NCI-H2171 (cell line): ENCODE measurements at places on chromosomes 13 and 19.

DNA sequence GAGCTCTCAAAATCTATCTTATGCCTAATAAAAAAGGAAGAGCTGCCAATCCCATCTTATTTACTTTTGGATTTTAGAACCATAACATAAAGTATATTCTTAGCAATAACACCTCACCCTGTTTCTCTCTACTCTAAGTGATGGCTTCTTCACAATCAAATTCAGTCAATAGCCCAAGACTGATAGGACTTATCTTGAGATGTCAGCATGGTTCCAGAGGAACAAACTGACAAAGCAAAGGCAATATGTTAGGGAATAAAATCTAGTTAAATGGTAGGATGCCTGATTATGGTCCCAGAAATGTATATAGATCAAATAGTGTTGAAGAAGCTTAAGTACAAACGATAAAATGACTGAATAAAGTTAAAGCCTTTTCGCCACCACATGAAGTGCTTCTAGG lies 36.3 kb downstream of the DACH1 start:
- no peak for DNase-seq

DNA sequence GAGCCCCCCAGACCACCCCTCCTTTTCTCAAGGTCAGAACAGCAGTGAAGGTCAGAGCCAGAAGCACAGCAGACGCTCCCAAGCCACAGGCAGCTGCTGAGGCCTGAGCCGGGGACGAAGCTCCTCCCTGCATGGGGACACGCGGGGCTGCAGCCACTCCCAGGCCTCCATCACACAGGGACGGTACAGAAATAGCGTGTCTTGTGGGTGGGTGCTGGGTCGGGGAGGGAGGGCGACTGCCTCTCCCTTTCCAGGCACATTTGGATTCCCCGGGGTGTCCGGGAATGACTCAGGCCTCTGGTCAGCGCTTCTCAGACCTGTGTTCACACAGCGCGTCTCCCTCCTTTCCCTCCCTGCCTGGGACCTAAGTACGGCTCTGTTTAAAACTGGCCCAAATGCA lies 33.2 kb downstream of the RASA3 start:
- no peak for DNase-seq

DNA sequence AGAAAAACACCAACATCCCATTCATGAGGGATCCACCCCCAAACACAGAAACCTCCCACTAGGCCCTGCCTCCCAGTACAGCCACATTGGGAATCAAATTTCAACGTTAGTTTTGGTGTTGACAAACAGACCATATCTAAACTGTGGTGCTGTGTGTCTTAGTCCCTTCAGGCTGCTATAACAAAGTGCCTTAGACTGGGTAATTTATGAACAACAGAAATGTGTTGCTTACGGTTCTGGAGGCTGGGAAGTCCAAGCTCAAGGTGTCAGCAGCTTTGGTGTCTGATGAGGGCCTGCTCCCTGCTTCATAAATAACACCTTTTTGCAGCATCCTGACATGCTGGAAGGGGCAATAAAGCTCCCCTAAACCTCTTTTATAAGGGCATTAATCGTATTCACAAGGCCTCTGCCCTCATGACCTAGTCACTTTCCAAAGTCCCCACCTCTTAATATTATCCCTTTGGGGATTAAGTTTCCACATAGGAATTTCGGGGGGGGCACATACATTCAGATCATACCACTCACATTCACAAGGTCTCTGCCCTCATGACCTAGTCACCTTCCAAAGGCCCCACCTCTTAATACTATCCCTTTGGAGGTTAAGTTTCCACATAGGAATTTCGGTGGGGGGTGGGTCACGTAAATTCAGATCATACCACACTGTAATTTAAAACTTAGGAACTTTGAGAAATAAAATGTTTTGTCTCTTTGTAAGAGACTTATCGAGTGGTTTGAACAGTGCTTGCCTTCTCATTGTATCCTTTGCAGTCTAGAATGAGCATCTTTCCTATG lies 27.5 kb downstream of the ZNF507 start:
- no peak for DNase-seq

GRCh38 chr13:50838031-50838430 lies 5.5 kb downstream of the DLEU7 start:
- no peak for DNase-seq
